ENCODE measurements at places on chromosomes 6 and 20. TPM values are rescaled to one million over a fixed set of nuclear protein-coding genes. Genes with fewer than 3 reads are reported as not detected.

The HFE gene
- total RNA-seq, result 0.44 TPM

The PNLDC1 gene
- not detected for total RNA-seq

The SYTL3 gene
- total RNA-seq, result 44.6 TPM

The PSORS1C1 gene
- total RNA-seq, result not detected

The GPR6 gene
- total RNA-seq, result not detected

The LY6G5C gene
- total RNA-seq, result 1.9 TPM

The HCRTR2 gene
- total RNA-seq, result not detected

The TMEM244 gene
- total RNA-seq, result not detected

The GPLD1 gene
- total RNA-seq, result 0.73 TPM

The SMIM29 gene
- total RNA-seq, result 12.7 TPM

The CALHM4 gene
- not detected for total RNA-seq

The TOX2 gene
- 1.8 TPM for total RNA-seq

The TSPO2 gene
- total RNA-seq, result not detected

The HEY2 gene
- 0.33 TPM for total RNA-seq

The EEF1A2 gene
- 0.81 TPM for total RNA-seq

The GINS1 gene
- total RNA-seq, result 0.30 TPM

The AIF1 gene
- 76.5 TPM for total RNA-seq

The RAET1E gene
- not detected for total RNA-seq

The ZNF165 gene
- total RNA-seq, result 4.9 TPM

The FOXA2 gene
- total RNA-seq, result not detected

The EPHA7 gene
- total RNA-seq, result not detected

The BPIFB4 gene
- not detected for total RNA-seq

The MYH7B gene
- total RNA-seq, result 0.54 TPM

The TXLNB gene
- total RNA-seq, result 0.72 TPM

The PPP1R10 gene
- total RNA-seq, result 85.5 TPM

The BTN1A1 gene
- total RNA-seq, result not detected

The B3GALT4 gene
- 8.8 TPM for total RNA-seq

The GINM1 gene
- 35.2 TPM for total RNA-seq

The TPD52L1 gene
- not detected for total RNA-seq

The HRH3 gene
- not detected for total RNA-seq

The TRIM31 gene
- not detected for total RNA-seq

The MRS2 gene
- 6.1 TPM for total RNA-seq

The PLA2G7 gene
- total RNA-seq, result not detected

The RIPOR2 gene
- 92.5 TPM for total RNA-seq

The UBE2C gene
- total RNA-seq, result not detected

The TNNC2 gene
- 0.79 TPM for total RNA-seq

The CST2 gene
- total RNA-seq, result not detected

The PPP1R16B gene
- total RNA-seq, result 129 TPM

The COL19A1 gene
- total RNA-seq, result 0.33 TPM

The PSMB1 gene
- total RNA-seq, result 108 TPM

The SLC17A2 gene
- total RNA-seq, result not detected

The OTOR gene
- not detected for total RNA-seq

The BANF2 gene
- total RNA-seq, result not detected

The CST5 gene
- total RNA-seq, result not detected

The OPN5 gene
- not detected for total RNA-seq

The MCHR2 gene
- total RNA-seq, result not detected

The PRDM1 gene
- total RNA-seq, result 35.5 TPM

The DLGAP4 gene
- total RNA-seq, result 17.3 TPM

The HLA-G gene
- 7.2 TPM for total RNA-seq

The TGM3 gene
- not detected for total RNA-seq
